ENCODE measurements at places on chromosomes 16 and 17. TPM values are rescaled to one million over a fixed set of nuclear protein-coding genes. Genes with fewer than 3 reads are reported as not detected.

GRCh38 chr16:81973737-81974136, 37.5 kb downstream of the SDR42E1 start:
- no peak for DNase-seq

NPIPA7 gene
- total RNA-seq: 1.0 TPM

GRCh38 chr16:20952139-20952920, 51.8 kb downstream of the LYRM1 start:
- DNase-seq: no peak

DNA sequence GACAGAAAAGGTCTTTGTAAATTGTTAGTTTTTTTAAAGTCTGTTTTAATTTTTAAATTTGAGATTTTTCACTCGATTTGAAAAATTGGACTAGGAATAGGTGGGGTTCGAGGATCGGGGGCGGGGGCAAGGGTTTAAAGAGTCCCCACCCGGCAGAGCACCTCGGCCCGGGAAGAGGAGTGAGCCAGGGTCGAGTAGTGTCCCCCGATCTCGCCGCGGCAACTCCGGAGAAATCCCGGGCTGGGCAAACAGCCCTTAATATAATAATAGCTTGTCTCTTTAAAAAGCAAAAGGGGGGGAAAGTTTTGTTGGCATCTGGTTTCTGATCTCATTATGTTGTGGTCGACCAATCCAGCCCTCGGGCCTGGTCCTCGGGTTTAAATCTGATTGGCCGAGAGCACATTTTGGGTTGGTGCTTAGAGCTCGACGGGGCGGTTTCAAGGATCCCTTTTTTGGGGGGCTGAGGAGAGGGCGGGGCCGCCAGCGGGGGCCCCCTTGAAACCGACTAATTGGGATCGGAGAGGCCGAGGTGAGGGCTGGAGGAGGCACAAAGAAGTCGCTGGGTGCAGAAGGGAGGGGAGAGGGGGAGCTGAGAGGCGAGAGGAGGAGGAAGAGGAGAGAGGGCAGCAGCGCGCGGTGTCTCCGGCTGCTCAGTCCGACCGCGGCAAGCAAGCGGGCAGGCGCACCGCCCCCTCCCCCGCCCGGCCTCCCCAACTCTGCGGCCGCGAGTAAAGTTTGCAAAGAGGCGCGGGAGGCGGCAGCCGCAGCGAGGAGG, at the start of gene FZD2:
TSS of gene FZD2 (plus strand) at position 653 of the 775 bp plus-strand sequence. CDS start 205 bp downstream, outside the sequence.
- DNase-seq: peak; percentile 80

All from thyroid gland (tissue), 4 donors.